Esophagus mucosa (tissue), 1 donor: ENCODE measurements at places on chromosomes 16 and 17.

GRCh38 chr16:55171241-55171640 is 152.8 kb upstream of the IRX6 start:
- ATAC-seq = no peak

- no peak for ATAC-seq
Measured at GRCh38 chr17:27535178-27535928, 79.1 kb downstream of the KSR1 start.

GRCh38 chr17:45965812-45966211 is 33.2 kb upstream of the STH start:
- ATAC-seq = peak; percentile 12

DNA sequence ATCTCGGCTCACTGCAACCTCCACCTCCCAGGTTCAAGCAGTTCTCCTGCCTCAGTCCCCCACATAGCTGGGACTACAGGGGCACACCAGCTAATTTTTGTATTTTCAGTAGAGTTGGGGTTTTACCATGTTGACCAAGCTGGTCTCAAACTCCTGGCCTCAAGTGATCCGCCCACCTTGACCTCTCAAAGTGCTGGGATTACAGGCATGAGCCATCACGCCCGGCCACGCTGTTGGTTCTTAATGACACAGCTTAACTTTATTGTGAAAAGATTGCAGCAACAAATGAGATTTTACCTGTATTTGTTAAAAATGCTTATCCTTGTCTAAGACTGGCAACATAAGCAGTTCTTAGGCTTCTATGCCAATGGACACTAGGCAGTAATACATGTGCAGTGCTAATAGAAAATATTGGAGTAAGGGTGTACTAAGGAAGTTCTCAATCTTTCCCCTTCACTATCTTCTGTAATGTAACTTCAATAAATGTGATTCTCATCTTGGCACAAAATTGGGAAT is 2.9 kb downstream of the UBB start:
- ATAC-seq = no peak
